Effector CD8-positive, alpha-beta T cell (primary cell): ENCODE measurements at places on chromosomes 2 and 18.

GRCh38 chr2:177108890-177109289 is 103.7 kb upstream of the HNRNPA3 start:
- no peak for DNase-seq

- DNase-seq: no peak
Measured at GRCh38 chr2:8548619-8549150, 133.2 kb upstream of the ID2 start.

GRCh38 chr2:128505150-128505490 is 186.5 kb upstream of the HS6ST1 start:
- DNase-seq: no peak

GRCh38 chr2:48247206-48247605 is 282.7 kb upstream of the STON1 start:
- DNase-seq: no peak

DNA sequence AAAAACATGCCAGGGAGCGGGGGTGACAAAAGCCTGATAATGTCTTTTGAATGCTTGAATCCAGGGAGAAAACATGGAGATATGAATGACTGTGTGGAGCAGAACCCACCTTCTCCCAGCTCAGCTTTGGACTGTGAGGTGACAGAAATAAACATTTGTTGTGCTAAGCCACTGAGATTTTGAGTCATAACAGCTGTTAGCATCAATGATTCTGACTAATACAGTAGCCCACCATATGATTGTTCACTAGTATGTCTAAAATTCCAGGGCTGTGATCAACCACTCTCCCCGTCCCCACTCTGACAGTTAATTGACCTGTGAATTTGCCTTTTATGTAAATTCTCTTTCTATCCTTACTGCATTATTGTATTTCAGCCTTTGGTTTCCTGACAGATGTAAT is 69.1 kb downstream of the PDK1 start:
- DNase-seq: no peak

GRCh38 chr2:891734-892133 is 58.9 kb upstream of the SNTG2 start:
- no peak for DNase-seq

DNA sequence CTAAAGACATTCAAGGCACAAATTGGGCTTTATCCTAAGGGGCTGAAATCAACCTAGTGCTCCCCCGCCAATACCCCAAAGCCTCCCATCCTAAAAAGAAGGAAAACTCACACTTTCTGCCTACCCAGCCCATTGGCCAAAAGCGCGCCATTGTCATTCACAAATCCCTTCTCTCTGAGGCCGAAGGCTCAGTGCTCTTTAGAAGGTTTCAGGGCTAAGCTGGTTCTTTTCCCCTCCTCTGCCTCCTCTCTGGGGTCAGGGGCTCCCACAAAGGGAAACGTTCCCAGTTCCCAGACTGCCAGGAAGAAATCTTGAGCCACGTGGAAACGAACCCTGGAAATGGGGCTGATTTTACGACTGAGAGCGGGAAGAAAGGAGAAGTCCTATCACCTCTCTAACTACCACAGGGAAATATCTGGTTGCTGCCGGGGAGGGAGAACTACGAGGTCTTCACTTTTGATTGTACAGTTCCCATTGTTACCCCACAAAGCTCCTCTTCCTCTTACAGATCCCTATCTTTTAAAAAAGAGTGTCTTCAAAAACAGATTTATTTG is 1.7 kb upstream of the SKOR2 start:
- DNase-seq: no peak

- DNase-seq: no peak
Measured at GRCh38 chr2:12284037-12284436, 432.7 kb upstream of the TRIB2 start.

DNA sequence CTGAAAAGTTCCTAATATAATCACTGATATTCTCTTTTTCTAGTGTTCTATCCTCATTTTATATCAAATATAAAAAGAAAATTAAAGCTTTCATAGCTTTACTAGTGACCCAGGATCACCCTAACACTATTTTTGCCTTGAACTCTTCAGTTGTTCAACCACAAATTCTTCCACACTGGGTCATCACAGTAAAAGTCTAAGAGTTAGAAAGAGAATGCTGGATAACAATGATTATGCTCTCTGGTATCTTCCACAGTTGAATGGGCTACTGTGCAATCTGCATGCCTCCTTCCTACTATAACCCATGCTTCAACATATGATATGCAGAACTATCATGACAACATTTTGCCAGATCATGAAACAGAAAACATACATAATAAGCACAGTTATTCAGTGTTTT is 32.3 kb downstream of the CHN1 start:
- DNase-seq: no peak

DNA sequence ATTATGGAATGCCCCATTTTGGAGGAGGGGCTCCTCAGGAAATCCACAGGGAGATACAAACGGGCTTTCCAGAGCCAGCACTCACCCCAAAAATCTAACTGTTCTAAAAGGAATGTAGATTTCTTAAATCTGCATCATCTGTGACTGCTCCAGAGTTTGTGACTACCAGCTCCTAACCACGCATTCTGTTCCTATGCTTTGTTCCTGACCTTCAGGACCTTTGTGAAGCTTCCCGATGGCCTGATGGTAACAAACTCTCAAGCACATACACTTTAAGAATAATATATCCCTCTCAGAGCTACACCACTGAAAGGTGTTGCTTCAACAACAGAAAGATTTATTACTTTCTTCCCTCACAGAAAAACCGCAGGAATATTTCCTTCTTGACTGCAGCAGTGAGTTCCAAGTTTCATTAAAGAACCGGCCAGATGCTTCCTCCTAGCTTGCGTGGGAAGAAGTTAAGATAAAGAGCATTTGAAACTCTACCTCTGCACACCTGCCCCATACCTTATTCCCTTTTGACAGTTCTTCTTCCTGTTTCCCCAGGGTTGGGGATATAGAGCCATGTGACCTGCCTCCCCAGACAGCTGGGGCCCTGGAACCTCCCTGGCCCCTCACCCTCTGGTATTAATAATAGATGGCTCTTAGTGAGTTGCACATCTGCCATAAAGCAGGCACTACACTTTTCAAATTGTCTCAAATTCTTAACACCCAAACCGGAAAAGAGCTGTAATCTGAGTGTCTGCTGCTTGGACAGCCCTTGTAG is 40.2 kb upstream of the EML4 start:
- DNase-seq: no peak

DNA sequence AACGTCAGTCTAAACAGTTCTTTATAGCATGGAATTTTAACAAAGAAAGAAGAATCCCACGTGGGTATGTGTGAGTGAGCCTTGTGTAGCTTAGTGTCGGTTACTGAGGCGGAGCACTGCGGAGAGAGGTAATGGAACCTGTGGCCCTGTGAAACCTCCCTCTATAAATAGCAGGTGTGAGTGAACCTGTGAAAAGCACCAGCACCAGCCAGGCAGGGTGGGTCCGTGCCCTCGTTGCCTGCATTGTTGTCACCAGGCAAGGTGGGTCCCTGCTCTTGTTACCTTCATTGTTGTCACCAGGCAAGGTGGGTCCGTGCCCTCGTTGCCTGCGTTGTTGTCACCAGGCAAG is 4.7 kb downstream of the CTDP1 start:
- DNase-seq: no peak

DNA sequence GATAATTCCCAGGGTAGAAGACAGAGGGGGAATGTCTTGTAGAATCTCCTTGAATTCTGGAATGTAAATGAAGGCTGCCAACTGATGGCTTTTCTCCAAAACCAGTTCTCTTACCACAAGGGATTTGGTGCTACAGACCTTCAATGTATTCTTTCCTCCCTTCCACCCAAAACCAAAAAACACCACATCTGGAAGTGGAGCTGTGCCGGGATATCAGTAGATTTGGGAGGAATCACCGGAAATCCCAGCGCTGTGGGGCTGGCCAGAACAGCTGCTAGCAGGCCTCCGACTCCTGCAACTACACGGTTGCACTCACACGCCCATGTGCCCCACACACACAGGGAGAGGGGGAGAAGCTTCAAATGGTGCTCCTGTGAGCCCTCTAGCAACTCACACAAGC is 45.7 kb downstream of the RPL31 start:
- no peak for DNase-seq

- DNase-seq: no peak
Measured at GRCh38 chr2:138948070-138948539, 167.9 kb upstream of the NXPH2 start.

DNA sequence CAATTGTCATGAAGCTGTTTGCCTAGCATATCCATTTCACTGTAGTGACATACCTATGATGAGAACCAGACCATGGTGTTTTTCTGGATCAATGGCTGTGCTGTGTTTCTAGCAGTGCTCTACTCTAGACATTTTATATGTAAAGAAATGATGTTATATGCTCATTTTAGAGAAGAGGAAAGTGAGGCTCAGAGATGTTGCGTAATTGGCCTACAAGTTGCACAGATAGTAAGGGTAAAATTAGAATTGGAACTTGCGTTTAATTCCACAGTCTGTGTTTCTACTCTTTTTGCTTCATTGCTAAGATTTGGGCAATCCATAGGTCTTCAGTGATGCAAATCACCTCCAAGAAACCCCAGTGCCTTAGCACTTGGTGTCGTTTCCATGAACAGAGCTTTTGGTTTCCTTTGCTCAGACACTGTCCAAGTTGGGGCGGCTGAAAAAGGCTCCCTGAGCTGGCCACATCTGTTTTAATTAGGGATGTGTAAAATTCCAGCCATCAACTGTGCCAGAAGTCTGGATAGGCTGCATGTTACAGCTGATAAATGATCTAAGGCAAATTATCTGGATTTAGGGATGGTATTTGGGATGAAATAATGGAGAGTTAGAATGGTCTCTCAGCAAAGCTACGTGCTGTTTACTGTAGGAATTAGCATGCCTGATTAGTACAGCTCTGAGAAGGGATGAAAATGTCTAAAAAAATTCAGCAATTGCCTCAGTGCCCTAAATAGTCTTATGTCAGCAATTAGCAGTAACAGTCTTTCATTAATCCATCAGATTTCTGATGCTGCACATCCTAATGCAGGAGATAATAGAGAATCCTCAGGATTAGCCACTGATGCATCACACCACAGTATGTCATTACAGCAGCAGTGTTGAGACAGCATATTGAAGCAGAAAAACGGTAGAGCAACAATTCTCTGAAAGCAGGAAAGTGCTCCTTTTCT is 65.3 kb downstream of the PTPRM start:
- DNase-seq: no peak

DNA sequence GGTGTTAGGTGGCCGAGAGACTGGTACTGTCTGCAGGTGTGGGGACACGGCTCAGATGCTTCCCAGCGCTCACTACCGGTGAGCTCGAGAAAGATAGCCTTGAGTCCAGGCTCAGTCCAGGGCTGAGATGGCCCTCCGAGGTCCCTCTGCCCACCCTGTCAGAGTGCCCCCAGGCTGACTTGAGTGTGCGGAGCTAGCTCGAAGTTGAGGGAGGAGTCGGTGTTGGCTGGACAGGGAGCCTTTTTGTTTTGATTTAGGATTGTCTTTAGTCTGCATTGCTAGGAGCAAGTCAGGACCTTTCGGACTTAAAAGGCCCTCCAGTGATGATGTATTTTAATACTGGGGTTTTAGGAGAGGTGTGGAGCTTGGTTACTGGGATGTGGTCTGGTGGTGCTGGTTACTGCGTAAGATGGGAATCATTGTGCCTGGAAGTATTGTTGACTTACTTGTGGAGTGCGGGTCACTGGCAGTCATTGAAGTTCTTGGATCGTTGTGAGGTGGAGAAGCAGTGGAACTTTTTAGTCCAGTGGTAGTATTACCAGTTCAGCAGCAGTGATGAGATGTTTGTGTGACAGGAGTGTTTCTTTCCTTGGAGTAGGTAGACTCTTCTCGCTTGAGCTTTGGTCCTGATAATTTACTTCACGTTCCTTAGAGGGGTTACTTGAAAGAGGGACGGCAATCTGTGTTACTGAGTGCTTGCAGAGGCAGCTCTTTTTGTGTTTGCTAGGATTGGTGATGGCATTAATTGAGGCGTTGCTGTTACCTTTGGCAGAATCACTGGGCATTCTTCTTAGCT is 633 bp downstream of the KIAA1328 start:
- DNase-seq: no peak

DNA sequence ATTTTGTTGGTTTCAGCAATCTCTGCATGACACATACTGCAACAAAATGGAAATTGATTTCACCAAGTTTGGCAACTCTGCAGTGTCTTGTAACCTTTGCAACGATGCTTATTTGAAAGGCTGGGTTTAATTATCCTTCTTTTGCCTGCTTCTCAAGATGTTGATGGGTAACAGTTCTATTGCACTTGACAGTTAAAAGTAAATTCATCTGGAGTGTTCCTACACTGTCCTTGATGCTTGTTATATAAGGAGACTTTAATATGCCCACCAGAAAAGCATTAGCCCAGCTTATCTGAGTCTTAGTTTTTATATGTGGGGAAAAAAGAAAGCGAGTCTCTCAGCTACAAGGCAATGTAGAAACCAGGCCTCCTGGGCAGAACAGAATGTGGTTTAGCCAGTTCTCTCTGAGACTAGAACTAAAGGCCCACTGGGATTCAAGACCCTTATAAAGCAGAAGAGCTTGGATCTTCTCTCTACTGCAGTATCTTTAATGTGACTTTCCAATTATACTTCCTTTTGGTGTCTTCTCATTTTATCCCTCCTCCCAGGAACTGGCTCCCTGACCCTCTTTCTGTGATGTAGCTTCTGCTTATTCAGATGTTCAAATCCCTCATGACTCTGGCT is 106.8 kb upstream of the LYPD6 start:
- DNase-seq: no peak

DNA sequence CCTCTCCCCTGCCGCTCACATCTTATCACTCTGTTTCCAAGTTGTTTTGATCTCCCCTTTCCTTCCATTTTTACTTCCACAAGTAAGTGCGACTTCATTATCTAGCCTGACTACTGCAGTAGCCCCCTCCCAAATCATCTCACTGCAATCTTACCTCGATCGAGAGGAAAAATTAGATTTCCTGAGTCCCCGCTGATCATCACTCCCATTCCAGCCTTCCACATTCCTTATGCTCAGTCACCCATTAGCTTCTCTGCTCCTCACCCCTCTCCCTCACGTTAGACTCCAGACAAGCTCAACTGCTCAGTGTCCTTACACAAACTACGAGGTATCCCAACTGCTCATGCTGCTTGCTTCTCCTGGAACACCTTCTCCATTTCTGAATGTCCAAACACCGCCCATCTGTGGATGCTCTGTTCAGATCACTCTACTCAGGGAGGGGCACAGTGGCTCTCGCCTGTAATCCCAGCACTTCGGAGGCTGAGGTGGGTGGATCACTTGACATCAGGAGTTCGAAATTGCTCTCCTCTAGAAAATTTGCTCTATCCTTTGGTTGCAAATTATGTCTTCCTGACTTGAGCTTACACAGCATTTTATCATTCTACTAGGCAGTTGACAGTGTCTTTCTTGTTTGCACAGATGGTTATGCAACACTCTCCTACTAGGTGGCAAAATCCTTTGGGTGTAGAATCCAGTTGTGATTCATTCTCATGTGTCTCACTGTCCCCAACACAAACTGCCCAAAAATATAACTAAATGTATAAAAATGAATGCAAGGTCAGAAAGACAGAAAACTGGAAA is 96.5 kb downstream of the INO80D start:
- no peak for DNase-seq

DNA sequence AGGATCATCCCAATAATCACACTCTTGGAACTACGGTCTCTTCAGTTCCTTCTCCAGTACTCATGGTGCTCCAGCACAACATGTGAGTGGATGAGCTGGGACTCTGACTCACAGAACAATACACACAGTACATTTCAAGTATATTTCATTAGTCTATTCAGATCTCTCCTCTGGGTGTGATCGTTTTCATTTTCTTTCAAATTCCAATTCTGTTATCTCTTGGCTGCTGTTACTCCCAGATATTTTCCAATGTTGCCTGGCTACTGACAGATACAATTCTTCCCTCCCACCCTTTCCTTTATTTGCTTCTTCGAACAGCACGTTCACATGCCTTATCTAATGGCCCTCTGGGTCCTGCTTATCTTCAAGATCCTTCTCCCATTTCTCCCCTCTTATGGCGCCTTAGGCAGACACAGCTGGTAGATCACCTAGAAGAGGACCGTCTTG is 216.0 kb downstream of the ACKR3 start:
- DNase-seq: no peak
